ENCODE measurements at places on chromosomes 3 and 15. TPM values are rescaled to one million over a fixed set of nuclear protein-coding genes. Genes with fewer than 3 reads are reported as not detected.

Gene PPIB
- 804 TPM for total RNA-seq

Gene VPS8
- 37.6 TPM for total RNA-seq

DNA sequence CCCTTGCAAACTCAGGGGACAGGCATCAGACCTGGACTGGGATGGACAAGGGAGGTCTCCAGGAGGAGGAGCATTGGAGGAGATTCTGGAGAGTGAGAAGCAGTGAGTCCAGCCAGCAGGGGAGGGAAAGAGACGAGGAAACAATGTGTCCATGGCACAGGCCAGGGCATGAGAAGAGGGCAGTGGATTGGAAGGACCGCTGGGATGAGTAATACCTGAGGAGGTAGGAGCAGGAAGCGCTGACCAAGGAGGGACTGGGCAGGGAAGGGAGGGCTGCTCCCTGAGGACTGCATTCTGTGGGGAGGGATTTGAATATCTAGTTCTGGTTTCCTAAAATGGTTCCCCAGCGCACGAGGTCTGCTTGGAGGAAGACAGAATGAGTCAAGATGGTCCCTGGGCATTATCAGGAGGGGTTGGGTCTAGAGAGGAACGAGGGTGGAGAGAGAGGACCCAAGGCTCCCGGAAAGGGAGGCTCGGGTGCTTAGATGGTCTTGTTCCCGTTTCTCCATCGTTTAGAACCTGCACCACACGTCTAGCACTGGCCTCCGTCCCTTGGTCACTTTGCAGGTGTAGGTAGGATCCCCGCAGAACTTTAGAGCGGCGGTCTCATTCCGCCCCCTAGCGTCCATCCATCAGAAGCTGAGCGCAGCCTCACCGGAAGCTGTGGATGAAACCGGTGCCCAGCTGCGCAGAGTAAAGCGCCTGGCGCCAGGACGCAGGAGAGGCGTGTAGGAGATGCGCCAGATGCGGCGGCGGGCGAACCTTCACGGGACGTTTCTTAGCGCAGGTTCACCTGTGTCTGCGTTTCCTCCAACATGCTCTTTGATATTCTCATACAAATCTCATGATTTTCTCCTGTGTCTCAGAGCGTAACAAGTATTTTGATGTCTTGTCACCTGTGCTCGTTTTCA, 190.7 kb upstream of the NDN start:
- no peak for DNase-seq

GRCh38 chr3:140664111-140664510, 13.8 kb upstream of the TRIM42 start:
- DNase-seq: no peak

GRCh38 chr3:118369892-118370491, 664.7 kb downstream of the IGSF11 start:
- no peak for DNase-seq

Gene AP3B2
- total RNA-seq: 11.5 TPM

Gene EXD1
- not detected for total RNA-seq

Gene DPPA4
- total RNA-seq: 83.0 TPM

Gene MYLK
- 53.6 TPM for total RNA-seq

DNA sequence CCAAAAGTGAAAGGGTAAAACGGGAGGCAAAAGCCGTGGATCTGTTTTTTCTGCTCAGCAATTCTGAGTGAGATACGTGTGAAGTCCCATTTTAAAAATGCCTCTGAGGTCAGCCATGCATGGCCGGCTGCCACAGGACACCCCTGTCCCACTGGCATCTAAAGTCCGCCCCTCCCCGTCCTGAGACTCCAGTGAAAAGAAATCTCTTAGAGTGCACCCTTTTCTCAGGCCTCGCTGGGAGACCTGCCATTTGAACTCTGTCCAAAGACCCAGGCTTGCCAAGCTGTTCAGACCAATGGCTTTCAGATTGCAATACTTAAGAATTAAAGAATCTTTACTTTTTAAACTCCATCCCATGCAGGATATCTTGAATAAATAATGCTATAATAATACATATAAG, 61.0 kb upstream of the SLC24A5 start:
- DNase-seq: peak; percentile 47
